Stimulated activated CD8-positive, alpha-beta memory T cell treated with anti-CD3 and anti-CD28 coated beads, Interleukin-2, amount 100 ng/mL, for 1 hour (primary cell): ENCODE measurements at places on chromosomes 1 and 21.

DNA sequence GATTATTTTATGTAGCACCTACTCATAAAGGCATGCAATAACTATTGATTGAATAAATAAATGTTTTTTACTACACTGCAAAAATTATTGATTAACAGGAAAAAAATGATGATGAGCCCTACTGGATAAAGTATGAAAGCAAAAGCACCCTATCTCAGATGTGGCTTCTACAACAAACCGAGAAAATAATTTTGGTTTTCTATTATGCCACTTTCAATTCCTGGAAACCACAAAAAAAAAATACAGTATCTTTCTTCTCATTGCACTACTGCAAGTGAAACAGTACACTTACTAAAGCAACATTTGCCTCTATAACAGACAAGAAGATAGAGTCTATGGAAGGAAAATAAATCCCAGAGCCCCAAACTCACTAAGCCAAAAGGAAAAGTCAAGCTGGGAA lies 1882.4 kb downstream of the NCAM2 start:
- no peak for DNase-seq

GRCh38 chr1:89998306-89998705 lies 3.4 kb downstream of the ZNF326 start:
- DNase-seq, result no peak

- DNase-seq, result no peak
These were observed 162.3 kb upstream of the VAMP3 start for GRCh38 chr1:7608628-7609305.

- no peak for DNase-seq
These were observed 27.9 kb downstream of the FTCD start for GRCh38 chr21:46127239-46128105.

- DNase-seq, result no peak
These were observed 56.6 kb downstream of the SUCO start for GRCh38 chr1:172589553-172589952.

- no peak for DNase-seq
These were observed 34.6 kb downstream of the IL12RB2 start for GRCh38 chr1:67342076-67342890.

GRCh38 chr1:21961337-21961736 lies 15.5 kb upstream of the CELA3B start:
- DNase-seq, result no peak

DNA sequence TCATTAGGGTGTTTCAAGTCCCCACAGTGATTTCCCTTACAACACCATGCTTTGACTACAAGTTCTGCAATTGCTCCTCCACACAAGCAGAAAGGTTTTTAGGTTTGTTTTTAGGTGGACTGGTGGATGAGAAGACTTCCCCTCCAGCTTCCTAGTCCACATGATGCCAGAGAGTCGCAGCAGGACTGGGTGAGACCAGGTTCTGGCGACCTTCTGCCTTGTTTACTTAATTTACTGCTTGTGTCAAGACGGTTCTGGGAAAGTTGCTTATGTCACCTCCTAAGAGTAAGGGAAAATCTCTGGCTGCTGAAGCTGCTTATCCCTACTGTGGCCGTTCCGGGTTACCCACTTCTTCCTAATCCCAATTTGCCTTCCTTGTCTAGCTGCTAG lies 76.4 kb downstream of the GLUL start:
- no peak for DNase-seq

DNA sequence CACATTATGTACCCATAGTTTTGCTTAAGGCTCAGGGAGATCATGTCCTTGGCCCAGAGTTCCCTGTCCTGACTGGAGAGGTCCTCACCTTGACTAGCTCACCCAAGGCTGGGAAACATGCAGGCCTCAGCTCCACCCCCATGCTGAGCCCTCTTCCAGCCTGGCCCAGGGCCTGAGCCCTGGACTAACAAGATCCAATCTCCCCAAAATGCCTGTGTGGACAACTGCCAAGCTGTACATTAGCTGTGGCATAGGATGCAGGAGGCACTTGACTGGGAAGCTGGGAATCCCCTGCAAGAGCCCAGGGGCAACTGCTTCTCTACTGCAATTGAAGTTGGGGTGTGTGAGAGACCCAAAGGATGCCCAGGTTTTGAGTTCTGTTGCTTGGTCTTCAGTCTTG lies 2.1 kb downstream of the LINGO4 start:
- DNase-seq, result no peak

- DNase-seq, result no peak
These were observed 13.3 kb downstream of the ITGB2 start for GRCh38 chr21:44907225-44907965.

DNA sequence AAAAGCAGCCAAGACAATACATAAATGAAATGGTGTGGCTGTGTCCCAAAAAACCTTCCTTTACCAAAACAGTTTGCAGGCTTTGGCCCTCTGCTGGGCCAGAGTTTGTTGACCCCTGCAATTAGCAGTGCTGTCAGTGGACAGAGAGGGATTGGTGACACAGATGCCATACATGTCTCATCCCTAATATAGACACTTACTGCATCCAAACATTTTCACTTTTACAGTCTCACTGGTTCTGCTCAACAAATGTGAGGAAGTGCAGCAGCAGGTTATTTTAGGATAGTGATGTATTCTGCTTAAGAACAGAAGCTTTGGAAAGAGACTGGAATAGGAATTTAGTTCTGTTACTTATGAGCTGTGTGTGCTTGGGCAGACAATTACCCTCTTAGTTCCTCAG lies 462.8 kb upstream of the LRRC7 start:
- no peak for DNase-seq

DNA sequence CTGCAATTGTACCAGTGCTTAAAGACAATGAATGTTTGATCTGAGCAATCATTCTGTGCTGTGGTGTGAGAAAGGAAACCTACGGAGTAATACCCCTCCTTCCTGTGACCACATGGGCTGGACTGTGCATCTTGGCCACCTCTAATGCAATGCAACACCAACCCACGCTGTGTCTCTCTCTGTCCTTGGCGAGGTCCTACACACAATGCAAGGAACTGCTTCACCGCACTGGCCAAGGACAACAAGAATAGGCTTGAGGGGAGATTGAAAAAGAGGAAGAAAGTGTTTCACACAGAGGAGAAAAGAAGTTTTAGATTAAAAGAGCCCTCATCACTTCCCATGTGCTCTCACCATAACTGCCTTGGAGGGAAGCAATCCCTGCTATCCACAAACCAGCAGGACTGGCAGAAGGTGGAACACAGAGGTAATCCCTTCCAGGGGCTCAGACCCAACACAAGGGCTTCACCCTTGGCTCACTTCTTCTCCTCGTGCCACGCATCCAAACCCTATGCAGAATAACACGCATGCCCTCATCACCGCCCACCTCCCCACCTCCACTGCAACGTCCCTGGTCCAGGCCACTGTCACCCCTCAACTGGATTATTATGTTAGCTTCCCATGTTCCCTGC lies 112.5 kb upstream of the ERG start:
- DNase-seq, result no peak

GRCh38 chr1:108049178-108049819 lies 84.3 kb upstream of the VAV3 start:
- DNase-seq, result no peak

- DNase-seq, result no peak
These were observed at the start of gene LAMC1 for GRCh38 chr1:183023146-183023600. LAMC1 (plus strand) TSS chr1:183023420; CDS start chr1:183023717, 297 bp downstream.

- no peak for DNase-seq
These were observed 146.2 kb downstream of the KCNT2 start for GRCh38 chr1:196462086-196462485.

GRCh38 chr1:91611483-91611917 lies 110.8 kb downstream of the CDC7 start:
- DNase-seq, result no peak

DNA sequence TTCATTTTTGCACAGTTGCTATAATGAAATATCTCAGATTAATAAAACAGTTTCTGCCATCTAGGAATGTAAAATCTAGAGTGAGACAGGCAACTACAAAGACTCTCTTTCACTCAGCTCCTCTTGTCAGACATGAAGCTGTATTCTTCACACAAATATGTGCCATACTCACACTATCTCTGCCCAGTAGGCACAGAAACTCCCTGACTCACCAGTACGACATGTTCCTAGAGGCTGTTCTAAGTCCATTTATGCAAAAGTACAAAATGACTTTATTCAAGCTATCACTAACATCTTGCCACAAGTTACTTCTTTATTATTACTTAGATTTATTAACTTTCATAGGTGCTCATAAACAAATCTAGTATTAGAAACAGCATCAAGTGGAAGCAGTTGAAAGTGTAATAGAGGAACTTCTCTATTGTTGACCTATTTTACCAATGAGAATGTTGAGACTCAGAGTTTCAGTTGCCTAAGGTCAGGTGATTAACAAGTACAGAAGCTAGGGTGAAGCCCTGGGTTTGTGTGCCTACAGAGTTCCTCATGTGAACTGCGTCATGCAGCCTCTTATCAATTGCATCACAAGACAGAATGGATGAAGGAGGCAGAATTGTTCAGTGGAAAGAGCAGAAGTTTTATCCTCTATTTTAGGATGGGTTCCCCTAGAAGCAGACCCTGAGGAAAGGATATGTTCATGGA lies 98.9 kb downstream of the RGS2 start:
- DNase-seq, result no peak

DNA sequence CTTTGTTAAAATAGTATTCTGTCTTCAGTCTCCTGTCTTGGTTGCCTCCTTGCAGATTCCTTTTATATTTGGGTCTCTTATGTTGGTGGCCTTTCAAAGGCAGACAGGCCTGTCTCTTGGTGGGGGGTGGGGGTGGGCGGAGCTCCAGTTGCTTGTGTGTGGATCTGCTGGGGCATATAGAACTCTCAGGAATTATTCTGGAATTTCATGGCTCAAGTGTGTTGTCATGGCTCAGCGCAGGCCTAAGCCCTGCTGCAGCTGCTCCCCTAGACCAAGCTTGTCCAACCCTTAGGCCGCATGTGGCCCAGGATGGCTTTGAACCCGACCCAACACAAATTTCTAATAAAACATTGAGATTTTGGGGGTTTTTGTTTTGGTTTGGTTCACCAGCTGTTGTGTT lies 8.0 kb downstream of the C1orf35 start:
- no peak for DNase-seq

GRCh38 chr21:43972850-43973633 lies 39.1 kb upstream of the TRAPPC10 start:
- no peak for DNase-seq

DNA sequence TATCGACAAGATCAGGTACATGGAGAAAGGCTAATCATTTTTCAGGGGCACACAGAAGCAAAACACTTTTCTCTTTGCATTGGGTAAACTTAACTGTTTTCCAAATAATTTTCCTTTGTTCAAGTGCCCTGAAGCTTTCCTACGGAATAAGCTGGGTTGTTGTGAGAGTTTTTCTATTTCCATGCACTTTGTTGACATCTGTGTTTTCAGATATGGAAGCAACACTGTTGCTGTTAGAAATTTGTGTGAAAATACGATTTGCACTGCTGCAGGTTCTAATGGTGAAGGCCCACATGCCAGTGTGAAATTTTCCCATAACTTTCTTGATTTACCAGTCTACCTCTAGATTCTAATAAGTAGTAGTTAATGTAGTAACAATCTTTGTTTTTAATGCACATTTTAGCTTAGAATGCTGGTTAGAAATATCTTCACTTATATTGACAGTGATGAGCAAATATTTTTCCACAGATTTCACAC lies 18.3 kb downstream of the NFYC start:
- DNase-seq, result no peak

- no peak for DNase-seq
These were observed 5.2 kb upstream of the SEMA4A start for GRCh38 chr1:156148216-156148615.

DNA sequence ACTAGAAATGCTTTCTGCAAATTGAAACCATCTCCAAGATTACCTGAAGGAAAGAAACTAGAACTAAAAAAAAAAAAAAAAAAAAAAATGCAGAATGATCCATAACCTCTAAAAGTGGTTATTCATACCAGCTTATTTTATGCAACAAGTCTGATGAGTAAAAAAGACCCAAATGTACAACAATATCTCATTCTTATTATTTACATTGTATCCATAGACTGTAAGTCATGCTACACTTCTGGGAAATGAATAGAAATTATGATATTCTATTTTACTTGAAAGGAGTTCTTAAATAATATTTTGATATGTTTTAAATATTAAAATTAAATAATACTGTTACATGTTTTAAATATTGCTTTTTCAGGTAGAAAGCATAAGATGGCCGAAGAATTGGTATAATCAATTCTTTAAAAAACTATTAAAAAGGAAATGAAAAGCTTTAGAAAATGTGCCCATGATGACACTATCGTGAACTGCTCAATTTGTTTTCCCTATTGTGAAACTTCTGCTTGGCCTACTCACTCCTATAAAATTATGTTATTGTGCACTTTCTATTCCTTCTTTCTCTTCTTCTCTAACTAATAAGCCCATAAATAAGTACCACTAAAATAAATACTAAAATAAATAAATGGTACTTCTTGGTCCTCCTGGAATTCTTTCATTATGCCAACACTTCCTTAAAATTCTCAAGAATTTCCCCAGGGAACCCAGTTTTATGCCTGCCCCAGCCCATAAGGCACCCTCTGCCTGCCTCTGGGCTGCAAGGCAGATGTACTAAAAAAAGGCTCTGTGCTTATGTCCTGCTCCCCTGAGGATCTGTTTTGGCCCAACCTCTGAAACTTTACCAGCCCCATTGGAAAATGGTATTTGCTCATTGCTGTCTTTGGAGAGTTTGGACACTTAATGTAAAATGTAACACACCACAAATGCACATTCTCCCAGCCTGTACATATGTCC lies 18.1 kb downstream of the SAMSN1 start:
- DNase-seq, result no peak

GRCh38 chr21:30222724-30223123 lies 6.8 kb upstream of the CLDN8 start:
- no peak for DNase-seq

DNA sequence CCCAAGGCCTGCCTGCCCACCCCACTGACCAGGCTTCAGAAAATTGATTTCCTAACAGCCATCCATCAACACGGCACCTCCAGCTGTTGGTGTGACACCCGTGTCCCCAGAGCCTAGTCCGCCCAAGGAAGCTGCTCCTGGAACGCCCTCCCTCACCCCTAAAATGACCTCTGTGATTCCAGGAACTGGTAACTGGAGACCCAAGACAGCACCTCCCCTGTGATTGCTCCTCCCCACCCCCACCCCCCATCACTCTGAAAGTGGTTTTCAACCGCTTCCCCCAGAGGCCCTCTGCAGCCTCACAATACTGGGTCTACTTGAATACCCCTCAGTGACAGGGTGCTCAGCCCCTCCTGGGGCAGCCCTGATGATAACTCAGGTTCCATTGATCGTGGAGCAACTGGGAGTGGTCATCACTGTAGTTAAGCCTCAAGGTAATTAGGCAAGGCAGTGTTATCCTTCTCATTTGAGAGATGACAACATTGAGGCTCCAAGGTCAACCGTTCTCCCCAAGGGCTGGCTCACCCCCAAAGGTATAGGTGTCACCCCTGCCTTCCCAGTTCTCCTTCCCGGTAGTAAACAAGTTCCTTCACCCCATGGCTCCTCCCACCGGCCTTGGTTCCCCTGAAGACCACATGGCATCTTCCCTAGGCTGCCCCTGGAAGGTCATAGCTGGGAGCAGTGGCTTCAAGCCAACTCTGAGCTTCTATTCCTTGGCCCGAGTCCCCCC lies 52.0 kb downstream of the TAS1R2 start:
- DNase-seq, result no peak
